GM12878 (cell line): ENCODE measurements at places on chromosomes 5 and 9.

DNA sequence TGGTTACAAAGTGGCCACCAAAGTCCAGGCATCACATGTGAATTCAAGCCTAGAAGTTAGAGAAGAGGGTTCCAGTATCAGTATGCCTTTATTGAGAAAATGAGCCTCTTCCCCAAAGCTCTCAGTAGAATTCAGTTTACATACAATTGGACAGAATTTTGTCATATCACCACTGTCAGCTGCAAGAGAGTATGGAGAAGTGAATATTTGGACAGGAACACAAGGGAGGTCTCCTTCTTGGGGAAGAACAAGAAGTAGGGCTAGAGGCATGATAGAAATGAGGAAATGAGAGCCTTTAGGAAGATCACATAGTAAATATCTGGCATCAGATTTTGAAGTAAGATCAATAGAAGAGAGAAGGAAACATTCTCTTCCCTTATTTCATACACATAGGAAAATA lies 27.8 kb upstream of the VLDLR start:
- DNase-seq: no peak

DNA sequence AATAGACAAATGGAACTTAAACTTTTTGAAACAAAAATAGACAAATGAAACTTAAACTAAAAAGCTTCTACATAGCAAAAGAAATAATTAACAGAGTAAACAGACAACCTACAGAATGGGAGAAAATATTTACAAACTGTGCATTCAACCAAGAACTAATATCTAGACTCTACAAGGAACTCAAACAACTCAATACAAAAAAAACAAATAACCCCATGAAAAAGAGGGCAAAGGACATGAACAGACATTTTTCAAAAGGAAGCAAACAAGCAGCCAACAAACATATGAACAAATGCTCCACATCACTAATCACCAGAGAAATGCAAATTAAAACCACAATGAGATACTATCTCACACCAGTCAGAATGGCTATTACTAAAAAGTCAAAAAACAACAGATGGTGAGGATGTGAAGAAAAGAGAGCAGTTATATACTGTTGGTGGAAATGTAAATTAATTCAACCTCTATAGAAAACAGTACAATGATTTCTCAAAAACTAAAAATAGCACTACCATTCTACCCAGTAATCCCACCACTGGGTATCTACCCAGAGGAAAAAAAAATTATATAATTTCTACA lies 170.8 kb upstream of the RGMB start:
- DNase-seq: no peak

DNA sequence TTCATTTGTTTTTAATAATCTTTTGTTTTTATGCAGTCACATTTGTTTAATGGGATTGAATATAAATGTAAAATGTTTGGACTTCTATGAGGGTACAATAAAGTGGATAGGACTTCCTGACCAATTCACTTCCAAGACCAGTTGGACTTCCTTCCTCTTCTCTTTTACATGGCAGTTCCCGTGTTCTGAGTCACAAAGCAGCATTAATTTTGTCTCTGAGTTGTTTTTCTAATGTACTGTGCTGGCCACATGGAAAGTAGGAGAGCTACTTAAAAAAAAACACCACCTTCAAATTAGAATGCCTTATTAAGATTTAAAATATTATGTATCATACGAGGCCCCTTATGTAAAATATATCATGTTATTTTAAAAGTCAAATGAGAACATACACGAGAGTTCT lies 87.3 kb downstream of the CCDC171 start:
- no peak for DNase-seq

- DNase-seq: no peak
Measured at GRCh38 chr5:67577424-67577823, 380.8 kb upstream of the CD180 start.

DNA sequence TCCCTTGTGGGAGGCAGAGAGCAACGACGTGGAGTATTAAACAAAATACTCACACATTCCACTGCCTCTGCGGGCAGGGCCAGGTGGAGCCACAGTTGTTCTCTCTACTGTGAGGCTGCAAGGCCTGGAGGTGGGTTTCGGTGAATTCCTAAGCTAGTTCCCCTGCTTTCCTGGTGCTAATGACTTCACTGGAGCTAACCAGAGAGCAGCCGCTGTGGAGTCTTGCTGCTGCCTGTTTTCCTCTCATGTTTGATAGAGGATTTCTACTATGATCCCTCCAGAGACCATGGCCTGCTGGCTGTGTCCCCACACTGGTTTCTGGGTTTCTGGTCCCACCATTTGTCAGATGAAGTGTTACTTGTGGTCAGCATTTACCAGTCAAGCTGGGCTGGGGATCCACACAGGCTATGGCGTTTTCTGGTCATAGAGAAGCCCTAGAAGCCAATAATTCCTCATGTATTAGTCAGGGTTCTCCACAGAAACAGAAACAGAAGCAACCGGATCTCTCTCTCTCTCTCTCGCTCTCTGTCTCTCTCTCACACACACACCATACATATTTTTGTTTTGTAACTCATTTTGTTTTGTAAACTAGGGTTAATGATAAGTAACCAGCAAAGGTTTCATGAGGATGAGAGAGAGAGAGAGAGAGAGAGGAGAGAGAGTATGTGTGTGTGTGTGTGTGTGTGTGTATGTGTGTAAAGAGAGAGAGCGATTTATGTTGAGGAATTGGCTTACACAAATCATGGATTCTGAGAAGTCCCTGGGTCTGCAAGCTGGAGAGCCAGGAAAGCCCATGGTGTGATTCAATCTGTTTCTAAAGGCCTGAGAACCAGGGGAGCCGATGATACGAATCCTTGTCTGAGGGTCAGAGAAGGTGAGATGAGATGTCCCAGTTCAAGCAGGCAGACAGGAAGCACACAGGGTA lies 403.0 kb downstream of the GADD45G start:
- DNase-seq: no peak

DNA sequence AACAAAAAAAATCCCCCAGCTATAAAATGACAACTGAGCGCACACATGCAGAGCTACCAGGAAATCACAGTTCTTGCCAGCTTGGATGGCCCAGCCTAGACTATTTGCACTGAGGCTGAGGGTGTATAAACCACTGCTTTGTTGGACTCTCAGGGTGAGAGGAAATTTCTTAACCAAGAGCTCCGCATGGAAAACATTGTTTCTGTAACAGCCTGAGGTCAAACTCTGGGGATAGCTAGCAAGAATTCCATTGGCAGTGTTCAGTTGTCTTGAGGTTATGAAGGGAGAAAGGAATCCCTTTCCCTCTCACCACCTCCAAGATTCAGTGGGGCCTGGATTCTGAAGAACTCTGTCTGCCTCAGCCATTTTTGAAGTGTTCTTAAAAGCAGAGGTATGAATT lies 360.0 kb downstream of the OSTF1 start:
- no peak for DNase-seq

DNA sequence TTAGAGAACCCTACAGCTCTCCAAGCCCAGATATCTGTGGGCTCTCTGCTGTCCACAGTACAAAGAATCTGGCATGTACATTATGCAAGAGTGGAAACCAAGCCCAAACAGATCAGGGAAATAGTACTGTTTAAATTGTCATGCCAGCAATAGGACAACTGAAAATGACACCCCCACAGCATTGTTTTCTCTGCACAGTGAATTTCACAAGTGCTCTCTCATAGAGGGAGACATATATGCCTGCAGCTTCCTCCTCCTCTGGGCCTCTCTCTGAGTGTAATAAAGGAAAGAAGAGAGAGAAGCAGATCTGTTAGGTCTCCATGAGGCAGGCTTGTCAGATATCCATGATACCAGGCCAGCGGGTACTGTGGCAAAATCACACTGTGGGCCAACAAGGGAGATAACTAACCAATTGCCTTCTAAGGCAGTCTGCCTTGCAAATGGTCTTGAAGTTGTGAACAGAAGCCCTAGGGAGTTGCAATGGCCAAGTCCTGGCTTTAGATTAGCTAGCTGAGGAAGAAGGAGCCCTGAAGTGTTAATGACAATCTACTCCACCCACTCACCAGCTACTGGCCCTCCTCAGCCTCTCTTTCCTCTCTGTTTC lies 54.4 kb upstream of the JMY start:
- no peak for DNase-seq

DNA sequence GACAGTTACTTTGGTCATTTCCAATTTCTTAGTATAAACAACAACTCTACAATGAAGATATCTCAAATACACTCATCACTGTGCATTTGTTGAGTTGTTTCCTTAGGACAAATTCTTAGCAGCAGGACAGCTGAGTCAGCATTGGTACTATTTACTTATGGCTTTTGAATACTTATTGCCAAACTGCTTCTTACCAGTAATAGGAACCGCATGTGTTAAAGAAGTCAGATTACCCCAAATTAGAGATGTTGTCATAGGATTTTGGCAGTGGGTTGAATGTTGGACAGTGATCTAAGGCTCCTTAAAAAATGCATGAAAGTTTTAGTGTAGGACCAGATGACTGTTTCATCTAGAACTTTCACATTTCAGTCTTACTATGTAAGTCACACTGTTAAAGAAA lies 280.1 kb upstream of the DMRT1 start:
- no peak for DNase-seq

DNA sequence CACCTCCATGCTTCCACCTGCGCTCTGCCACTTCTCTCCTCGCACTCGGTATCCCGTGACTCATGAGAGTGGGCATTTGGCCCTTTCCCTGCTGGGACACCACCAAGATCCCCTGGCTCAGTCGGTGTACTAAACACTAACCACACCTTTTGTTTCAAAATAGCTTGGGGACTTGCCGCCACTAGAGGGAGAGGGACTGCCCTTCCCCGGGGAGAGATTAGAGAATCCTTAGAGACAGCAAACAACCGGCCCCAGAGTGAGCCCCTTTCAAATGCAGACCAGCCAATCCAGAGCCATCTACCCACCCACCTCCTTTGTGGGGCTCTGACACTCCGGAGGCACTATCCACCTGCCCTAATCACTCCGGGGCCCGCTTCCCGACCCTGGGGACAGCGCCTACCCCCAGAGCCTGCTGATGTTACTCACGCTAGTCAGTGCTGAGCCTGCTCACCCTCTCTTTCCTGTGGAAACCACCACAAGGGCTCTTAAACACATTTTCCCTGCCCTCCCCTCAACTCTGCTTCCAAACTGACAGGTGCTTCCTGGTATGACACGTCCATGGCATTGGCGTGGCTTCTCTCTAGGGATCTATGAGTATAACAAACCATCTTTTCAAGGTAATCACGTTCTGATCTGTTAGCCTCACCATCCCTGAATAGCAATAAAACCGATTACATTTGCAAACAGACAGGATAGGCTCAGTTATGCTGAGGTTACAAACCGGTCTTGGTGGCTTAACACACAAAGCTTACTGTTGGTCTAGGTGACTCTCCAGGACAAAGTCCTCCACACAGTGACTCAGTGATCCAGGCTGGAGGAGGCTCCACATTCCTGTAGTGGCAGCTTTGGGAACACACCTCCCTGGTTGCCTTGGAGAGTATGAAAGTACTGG lies 180.1 kb upstream of the MVB12B start:
- peak; percentile 15 for DNase-seq

GRCh38 chr9:124480621-124480981 lies 26.6 kb downstream of the NR5A1 start:
- no peak for DNase-seq
